NCI-H1105 (cell line): ENCODE measurements at places on chromosomes 1 and 21.

DNA sequence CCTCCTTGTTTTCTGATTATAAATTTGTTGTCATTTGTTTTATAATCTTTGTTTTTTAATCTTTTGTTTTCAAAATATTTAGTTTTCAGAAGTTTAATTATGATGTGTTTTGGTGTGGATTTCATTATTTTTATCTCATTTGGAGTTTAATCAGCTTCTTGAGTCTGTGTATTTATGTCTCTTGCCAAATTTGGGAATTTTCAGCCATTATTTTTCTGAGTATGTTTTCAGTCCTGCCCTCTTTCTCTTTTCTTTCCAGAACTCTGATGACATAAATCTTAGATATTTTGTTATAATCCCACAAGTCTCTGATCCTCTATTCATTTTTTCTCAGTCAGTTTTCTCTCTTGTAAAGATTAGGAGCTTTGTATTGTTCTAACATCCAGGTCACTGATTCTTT, 89.8 kb downstream of the RHOU start:
- DNase-seq = no peak

DNA sequence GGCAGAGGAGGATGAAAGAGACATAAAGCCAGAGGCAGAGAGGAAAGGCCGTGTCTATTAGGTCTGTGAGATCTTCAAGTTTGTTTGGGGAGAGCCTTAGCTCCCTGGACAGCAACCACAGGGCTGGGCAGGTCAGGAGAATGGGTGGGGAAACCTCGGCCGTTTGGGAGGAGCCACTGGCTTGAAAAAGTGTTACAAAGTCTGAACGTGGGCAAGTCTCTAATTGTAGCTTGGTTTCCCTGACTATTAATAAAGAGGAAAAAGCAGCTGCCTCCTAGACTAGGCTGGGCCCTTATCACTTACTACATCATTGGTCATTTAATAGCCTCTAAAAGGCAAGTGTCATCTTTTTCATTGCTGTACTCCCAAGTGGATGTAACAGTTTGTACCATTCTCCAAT, at the start of gene CCDC17:
TSS of gene CCDC17 (minus strand) at position 83 of the 400 bp plus-strand sequence. CDS start 145 bp downstream, outside the sequence.
- no peak for DNase-seq

GRCh38 chr1:115596080-115596780, 45.5 kb upstream of the VANGL1 start:
- DNase-seq = no peak

GRCh38 chr1:226424221-226425003, 16.5 kb upstream of the PARP1 start:
- peak; percentile 8 for DNase-seq
